ENCODE measurements at places on chromosomes 6 and 20.
A peak's percentile ranks its signal among the peaks of the same experiment; 100 is the strongest.

DNA sequence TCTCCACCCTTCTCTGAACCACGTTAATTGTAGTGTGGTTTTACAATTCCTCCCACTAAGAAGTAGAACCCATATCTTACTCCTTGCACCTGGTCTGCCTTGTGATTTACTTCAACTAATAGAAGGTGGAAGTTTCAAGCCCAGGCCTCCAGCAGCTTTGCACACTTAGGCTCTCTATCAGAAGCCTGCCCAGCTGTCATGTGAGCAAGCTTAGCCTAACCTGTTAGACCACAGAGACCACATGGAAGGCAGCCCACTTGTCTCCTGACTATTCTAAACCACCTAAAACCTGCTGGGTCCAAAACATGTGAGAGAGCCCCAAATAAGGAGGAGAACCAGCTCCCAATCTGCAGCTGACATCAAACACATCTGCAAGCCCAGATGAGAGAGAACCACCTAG lies 127.6 kb upstream of the BTBD3 start:
- DNase-seq = no peak

- DNase-seq = no peak
Observed at GRCh38 chr20:4829514-4830215, 108.0 kb downstream of the PRND start.

GRCh38 chr20:50331469-50332363 lies 141.1 kb downstream of the CEBPB start:
- DNase-seq = peak; percentile 67

DNA sequence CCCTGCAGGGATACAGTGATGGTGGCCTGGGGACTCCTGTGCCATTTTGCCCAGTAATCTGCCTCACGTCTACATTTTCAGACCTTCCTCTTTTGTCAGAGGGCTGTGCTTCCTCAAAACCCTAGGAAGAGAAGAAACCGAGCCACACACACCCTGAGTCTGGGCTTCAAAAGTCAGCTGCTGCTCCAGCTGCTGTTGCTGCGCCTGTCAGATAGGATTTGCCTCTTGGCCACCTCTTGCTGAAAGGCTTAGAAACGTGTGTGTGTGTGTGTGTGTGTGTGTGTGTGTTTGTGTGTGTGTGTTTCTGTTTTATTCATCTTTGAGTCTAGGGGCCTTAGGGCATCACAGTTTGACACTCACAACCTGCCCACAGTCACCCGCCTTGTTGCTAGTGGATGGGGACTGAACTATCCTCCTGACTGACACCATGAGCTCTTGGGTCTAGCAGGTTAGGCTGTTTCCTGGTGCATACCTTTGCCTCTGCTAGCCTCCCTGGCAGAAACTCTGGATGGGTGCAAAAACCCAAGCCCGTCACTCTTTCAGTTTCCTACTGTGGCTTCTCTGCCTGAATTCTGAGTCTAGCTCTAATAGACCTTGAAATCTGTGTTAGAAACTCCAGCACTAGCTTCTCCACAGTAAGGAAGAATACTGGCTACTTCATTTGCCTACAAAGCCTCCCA lies 94.9 kb upstream of the CEP85L start:
- DNase-seq = no peak

DNA sequence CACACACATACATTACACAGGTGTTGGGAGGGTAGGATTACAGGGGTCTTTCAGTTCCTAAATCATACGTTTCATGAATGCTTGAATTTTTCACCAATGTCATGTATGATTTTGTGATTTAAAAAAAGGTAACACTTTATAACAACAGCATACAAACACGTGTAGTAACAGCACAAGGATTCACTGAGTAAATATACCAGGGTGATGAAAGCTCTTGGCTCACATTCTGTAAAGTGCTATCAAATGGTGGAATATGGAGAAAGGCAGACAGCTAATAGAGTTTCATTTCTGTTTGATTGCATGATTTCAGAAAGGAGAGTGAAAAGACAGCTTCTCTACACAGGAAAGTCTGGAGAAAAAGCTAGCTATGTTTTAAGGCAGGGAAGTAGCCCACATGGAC lies 231.9 kb downstream of the CD83 start:
- no peak for DNase-seq

DNA sequence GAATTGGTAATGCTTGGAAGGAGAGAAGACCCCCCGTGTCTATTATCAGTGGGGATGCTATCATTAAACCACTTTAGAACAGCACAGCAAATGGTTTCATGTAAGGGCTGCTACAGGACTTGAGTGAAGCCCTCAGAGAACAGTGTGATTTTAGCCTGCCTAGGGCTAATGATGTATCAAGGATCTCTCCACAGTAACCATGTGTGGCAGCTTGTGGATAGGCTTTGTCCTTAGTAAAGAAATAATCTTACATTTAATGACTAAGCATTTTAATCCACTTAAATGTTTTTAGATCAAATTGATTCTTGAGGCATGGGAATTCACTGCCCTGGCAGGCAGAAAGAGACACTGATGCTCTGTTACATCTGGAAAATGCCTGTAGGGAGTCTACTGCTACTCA lies 495.1 kb downstream of the NKAIN2 start:
- DNase-seq = no peak

DNA sequence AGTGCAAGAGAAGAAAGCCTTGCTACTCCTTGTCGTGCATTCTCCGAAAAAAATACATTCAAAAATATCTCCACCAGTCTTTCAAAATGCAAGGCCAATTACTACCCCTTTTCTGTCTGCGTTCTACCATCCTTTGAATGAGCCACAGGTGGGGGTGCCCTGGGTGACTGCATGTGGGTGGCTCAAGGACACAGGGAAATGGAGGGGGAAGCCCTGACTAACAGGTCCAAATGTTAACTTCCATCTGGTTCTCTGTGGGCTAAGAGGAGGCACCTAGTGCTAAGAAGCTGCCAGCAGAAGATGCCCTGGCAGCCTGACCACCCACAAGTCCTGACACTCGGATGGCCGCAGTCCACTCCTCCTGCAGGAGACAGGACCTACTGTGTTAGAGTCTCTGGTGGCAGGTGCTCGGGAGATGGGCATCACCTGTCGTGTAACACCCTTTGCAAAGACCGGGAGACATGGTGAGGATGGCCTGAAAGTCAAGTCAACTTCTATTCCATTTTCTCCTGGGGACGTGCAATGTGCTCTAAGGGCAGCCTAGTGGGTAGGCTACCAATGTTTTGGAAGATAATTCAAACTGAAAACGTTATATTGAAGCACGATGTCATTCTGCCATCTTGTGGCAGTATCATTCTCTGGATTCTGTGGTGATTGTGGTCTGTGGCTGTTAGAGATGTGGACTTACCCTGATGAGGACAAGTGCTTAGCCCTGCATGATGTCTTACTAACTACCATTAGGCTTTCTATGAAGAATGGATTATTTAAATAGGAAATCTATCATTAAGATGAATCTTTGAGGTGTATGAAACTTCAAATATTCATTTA lies 27.4 kb upstream of the IGF2R start:
- peak; percentile 66 for DNase-seq

DNA sequence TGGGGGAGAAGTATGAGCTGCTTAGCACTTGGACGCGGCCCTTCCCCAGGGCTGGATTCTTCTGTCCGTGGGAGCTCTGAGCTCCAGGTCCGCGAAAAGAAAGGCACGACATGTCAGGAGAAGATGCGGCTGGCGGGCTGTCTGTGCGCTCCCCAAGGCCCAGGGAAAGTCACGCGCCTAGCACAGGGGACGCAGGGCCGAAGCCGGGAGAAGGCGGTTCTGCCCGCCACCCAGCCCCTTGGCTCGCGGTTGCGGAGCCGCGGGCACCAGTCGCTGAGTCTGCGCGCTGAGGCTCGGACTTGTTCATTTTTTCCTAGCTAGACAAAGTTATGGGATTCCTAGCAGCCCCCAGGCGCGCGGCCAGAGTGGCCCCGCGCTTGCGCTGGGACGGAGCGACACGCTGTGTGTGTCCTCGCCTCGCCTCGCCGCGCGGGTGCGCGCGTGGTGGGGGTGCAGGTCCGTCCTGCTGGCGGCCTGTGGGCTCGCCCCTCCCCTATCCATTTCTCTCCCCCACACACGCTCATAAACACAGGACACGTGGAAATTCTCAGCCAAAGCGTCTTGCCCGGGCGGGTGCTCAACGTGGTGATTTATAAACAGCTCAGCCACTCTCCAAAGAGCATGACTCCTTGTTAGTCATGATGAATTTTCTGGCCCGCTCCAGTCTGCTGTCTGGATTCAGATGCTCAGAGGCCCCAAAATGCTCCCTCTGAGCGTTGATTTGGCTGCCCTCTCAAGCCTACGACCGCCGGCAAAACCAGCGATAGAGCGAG lies 1.9 kb upstream of the POU3F2 start:
- DNase-seq = no peak

GRCh38 chr20:37980383-37980782 lies 52.9 kb downstream of the TTI1 start:
- DNase-seq = no peak

GRCh38 chr6:102853249-102853955 lies 1459.9 kb downstream of the GRIK2 start:
- DNase-seq = no peak

- DNase-seq = no peak
Observed at GRCh38 chr6:107266563-107266962, 151.2 kb upstream of the BEND3 start.

DNA sequence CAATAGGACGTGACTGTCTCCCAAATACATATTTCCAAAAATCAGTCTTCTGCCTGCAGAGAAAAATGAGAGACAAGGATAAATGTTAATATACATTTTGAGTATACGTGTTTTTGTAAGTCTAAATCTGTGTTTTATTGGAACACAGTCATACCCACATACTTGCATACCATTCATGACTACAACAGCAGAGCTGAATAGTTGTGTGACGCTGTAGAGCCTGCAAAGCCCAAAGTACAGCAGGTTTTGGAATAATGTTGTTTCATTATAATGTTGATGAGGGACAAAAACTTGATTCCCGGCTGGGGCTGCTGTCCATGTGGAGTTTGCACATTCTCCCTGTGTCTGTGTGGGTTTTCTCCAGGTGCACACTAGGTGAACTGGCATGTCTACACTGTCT lies 23.8 kb upstream of the FBXO9 start:
- no peak for DNase-seq

DNA sequence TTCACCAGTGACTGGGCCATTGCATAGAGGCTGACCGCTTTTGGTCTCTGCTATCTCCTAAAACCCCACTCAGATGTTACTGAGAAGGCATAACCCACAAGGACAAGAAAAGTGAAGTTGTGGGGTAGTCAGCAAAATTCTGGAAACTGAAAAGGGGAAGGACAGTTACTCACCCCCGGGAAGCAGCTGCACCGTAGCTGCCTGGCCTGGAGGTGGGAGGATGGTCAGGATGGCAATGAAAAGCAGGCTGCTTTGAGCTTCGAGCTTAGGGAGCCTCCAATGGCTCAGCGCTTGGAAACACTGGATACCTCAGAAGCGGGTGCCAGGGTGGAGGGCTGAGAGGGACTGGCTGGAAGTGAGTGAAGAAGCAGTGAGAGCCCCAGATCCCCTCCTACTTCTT lies 56.0 kb downstream of the KCNK5 start:
- no peak for DNase-seq
